ENCODE measurements at places on chromosomes 7 and 10. TPM values are rescaled to one million over a fixed set of nuclear protein-coding genes. Genes with fewer than 3 reads are reported as not detected.

Gene OR6V1
- total RNA-seq, result not detected

Gene CADPS2
- total RNA-seq, result not detected

Gene SEM1
- total RNA-seq, result 15.2 TPM

Gene XRCC2
- total RNA-seq, result 0.50 TPM

Gene PHKG1
- total RNA-seq, result 6.2 TPM

Gene GLUD1
- 107 TPM for total RNA-seq

Gene CNNM1
- total RNA-seq, result 0.16 TPM

Gene RET
- 0.34 TPM for total RNA-seq

Gene WDR86
- total RNA-seq, result 24.4 TPM

Gene LRRC72
- not detected for total RNA-seq

Gene ASZ1
- total RNA-seq, result not detected
